ENCODE measurements at places on chromosomes 2 and 18. TPM values are rescaled to one million over a fixed set of nuclear protein-coding genes. Genes with fewer than 3 reads are reported as not detected.

DNA sequence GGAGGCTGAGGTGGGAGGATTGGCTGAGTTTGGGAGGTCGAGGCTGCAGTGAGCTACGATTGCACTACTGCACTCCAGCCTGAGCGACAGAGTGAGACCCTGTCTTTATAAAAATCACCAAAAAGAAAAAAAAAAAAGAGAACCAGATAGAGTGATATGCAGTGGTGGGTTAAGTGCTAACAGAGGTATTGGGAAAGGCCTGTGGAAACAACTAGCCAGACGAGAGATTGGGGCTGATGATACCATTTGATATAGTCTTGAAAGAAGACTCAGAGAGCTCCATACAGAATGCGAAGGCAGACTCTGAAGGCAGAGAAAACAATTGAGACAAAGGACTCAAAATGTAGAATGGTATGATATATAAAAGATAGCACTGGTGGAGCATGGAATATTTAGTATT lies 134.1 kb downstream of the CDC42EP3 start:
- DNase-seq = no peak

DNA sequence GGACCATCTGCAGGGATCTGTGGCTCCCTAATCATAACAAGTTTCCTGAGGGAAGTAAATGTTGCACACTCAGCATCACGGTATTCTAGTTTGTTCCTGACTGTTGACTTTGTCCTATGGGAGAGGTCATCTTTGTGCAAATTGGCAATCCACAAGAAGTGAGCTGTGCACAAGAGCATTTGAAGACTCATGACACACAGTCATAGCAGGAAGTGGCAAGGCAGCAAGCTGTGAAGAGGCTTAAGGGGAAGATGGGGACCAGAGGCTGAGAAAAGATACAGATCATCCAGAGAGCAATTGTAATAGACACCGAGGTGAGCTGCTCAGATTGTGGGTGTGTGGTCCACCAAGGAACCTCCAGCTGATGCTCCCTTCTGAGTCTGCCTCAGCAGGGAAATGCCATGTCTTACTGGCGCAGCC lies 2.7 kb downstream of the TNP1 start:
- DNase-seq = no peak

The MAP2 gene
- 37.1 TPM for total RNA-seq

- DNase-seq = no peak
These were observed 315.9 kb upstream of the UBE2E3 start for GRCh38 chr2:180664507-180664906.

- peak; percentile 69 for DNase-seq
These were observed 83.9 kb upstream of the EML6 start for GRCh38 chr2:54639609-54640008.

DNA sequence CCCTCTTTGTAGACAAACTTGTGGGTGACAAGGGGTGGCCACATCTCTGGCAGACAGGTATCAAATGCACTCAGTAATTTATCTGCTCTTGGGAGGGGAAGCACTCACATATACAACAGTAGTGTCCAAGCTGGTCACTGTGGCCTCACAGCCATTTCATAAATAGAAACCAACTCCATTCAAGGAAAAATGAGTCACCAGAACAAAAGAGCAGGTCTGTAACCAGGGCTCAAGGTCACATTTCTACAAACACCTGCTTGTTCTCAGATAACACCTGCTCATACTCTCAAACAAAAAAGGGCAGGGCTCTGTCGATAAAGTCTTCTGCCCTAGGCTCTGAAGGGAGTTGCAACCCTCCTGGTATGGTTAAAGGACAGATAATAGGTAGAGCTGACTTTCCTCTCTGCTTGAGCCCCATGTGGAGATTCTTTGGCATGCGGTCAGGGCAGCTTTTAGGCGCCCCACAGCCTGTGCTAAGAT lies 459.0 kb downstream of the BCL11A start:
- DNase-seq = no peak

DNA sequence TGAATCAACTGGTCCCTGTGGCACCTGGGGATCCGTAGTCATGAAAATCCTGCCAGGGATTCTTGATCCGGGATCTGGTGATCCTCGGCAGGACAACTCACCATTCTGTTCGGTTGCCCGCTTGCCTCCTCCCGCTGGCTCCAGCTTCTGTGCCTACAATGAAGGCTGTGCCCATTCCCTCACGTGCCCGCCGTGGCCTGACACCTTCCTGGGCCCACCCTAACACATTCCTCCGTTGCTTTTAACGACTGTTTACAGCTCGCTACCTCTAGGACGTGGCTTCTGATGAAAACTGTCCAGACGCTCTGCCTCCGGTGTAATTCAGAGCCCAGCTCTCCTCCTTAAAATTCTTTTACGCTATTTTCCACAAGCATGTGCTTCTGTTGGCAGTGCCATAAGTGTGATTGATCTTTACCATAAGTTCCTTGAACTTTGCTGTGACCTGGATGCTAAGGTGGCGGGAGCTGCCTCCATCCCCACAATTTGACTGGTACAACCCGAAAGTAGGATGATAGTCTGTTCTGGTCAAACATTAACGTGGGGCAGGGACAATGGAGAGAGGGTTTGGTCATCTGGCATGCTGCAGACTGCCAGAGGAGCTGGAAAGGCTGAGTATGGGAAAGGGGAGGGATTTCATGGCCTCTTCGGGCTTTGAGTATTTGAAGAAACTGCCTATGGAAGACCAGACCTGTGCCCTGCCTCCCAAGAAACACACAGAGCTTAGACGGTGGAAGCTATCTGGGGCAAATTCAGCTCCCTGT lies 206.8 kb upstream of the TNP1 start:
- peak; percentile 83 for DNase-seq

DNA sequence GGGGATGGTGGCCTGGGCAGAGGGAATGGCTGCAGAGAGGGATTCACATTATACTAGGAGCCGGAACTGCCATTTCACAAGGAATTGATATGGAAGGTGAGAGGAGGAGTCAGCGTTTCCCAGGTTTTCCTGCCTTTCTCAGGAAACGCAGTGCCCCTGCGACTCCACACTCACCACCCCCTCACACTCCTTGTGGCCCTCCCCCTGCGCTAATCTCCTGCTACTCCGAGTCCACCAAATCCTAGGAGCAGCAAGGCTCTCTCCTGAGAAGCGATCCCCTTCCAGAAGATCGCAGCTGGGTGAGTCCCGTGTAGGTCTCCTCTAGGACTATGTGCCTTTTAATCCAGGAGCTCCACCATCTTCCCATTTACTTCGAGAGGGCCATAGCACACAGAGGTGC lies 140.6 kb downstream of the VAPA start:
- DNase-seq = no peak

The ESPNL gene
- total RNA-seq = 4.2 TPM

GRCh38 chr18:21669736-21670285 lies 34.8 kb downstream of the ABHD3 start:
- DNase-seq = no peak

GRCh38 chr2:25664183-25664964 lies 9.0 kb downstream of the DTNB start:
- DNase-seq = peak; percentile 64

- DNase-seq = no peak
These were observed 100.4 kb downstream of the EN1 start for GRCh38 chr2:118747066-118747465.

The ABHD1 gene
- not detected for total RNA-seq

DNA sequence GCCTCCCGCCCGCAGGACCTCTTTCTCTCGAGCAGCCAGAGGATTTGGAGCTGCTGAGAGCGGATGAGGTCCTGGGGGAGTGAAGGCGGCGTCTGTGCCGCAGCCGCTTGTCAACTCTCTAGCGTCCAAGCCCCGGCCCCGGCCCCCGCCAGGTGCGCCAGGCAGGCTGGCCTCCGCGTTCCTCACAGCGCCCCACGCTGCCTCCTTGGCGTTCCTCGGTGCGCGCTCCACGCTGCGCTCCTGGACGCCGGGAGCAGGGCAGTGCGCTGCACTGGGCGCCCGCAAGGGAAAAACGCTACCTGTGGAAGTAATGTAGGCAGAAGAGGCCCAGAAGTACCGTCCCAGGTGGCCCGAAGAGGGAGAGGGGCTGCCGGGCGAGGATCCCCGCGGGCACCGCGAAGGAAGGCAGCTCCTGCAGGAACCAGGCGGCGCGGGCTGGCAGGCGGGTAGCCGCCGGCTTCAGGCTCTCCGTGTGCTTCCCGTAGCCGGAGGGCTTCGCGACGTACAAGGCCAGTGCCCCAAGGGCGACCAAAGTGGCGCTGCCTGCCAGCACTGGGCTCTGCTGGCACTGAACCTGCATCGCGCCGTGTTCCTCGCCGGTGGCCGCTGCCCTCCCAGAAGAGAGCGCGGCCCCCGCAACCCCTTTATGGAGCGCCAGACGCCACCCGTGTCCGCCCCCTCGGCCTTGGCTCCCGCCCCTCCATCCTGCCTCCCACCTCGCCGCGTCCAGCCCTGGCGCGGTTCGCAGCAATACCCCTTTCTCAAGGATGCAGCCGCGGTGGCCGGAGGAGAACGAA lies at the start of gene SRD5A2:
SRD5A2 (minus strand) TSS at position 618 of the 797 bp plus-strand sequence; CDS start at position 580, 38 bp downstream.
- DNase-seq = no peak

The GALNT5 gene
- 7.7 TPM for total RNA-seq

The TUBA4A gene
- 6.1 TPM for total RNA-seq

- DNase-seq = no peak
These were observed 27.2 kb upstream of the EFR3B start for GRCh38 chr2:25014631-25015030.

The METTL5 gene
- total RNA-seq = 51.8 TPM

The EIF5B gene
- total RNA-seq = 19.0 TPM

The IL1F10 gene
- not detected for total RNA-seq

GRCh38 chr2:46866770-46867246 lies 48.8 kb downstream of the MCFD2 start:
- no peak for DNase-seq

GRCh38 chr2:890791-891190 lies 59.9 kb upstream of the SNTG2 start:
- no peak for DNase-seq

GRCh38 chr2:73984922-73985307 lies 205 bp downstream of the TET3 start:
- DNase-seq = no peak

- peak; percentile 56 for DNase-seq
These were observed 25.0 kb downstream of the SERPINB8 start for GRCh38 chr18:63994783-63995399.

The RGPD6 gene
- total RNA-seq = 27.7 TPM

- peak; percentile 17 for DNase-seq
These were observed 32.5 kb upstream of the MRPS9 start for GRCh38 chr2:105005181-105005951.

- DNase-seq = peak; percentile 15
These were observed 27.1 kb upstream of the ZC3H15 start for GRCh38 chr2:186459009-186459408.

DNA sequence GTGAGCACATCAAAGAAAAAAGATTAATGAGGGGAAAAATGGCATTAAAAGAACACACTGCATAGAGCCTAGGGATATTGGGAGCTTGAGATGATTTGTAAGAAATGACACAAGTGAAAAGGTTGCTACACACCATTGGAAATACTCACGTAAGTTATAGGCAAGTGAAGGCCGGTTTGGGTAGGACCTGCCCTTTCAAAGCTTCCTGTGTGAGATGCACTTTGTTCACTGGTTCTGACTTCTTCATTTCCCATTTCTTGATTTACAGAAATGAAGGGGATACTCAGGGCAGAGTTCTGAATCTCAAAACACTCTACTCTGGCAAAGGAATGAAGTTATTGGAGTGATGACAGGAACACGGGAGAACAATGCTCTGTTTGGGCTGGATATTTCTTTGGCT lies at the start of gene IL18RAP:
IL18RAP (plus strand) TSS at position 251 of the 400 bp plus-strand sequence; CDS start at position 369, 118 bp downstream.
- no peak for DNase-seq

DNA sequence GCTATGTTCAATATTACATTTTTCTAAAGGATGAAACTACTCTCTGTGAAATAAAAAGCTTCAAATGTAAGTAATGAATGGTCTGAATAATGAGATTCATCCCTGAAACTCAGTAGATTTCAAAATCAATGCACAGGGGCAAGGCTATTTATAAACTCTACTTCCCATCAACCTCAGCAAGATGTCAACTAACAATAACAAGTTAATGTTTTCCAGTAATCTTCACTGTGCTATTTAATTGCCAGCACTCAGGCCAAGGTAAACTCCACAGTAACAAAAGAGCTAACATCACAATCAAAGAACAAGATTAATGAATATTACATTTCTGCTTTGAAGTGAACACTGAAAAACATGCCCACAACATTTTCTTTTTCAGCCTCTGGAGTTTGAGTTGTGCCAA lies 144.3 kb upstream of the ZFP36L2 start:
- peak; percentile 64 for DNase-seq

The SFTPB gene
- total RNA-seq = not detected

GRCh38 chr18:48607056-48607984 lies 68.5 kb downstream of the CTIF start:
- peak; percentile 86 for DNase-seq

DNA sequence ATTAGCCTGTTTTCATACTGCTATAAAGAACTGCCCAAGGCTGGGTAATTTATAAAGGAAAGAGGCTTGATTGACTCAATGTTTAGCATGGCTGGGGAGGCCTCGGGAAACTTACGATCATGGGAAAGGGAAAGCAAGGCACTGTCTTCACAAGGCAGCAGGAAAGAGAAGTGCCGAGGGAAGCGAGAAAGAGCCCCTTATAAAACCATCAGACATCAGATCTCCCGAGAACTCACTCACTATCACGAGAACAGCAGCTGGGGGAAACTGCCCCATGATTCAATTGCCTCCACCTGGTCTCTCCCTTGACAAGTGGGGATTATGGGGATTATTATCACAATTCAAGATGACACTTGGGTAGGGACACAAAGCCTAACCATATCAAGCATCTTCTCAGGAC lies 23.3 kb downstream of the RHOB start:
- DNase-seq = no peak

DNA sequence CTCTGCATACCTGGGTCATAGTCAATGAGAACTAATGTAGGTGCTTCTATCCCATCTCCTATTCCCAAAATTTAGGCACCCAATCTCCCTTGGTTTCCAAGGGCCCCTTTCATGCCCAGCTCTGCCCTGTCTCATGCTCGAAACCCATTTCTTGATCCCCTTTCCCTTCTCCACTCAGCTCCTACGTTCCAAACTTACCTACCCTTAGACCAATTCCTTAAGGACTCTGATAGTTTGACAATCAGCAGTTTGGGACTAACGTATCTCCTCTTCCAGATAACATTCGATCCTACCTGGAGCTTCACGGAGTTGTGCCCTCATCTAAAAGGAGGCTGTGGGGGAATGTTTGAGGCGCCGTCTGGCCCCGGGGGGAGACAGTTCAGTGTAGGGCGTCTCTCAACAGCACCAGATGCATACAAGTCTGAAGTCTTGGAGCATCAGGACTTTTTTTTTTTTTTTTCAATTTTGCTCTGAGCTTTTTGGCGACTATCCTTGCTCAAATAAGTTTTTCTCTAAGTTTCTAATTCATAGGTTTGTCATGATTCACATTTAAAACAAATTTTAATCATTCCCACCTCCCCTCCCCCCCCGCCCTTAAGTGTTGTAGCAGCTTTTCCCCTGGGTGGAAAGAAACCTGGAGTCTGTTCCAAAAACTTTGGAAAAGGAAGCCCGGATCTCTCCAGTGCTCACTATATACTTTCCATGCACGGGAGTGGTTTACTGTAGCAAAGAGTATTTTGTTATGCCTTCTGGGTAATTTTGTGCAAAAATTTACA lies 141.2 kb upstream of the LGALSL start:
- no peak for DNase-seq
